CD4-positive, CD25-positive, alpha-beta regulatory T cell (primary cell): ENCODE measurements at places on chromosomes 3 and 15.

GRCh38 chr3:125316246-125316645, 58.9 kb downstream of the ZNF148 start:
- no peak for DNase-seq

GRCh38 chr3:52433328-52433995, 11.4 kb downstream of the SEMA3G start:
- peak; percentile 72 for DNase-seq

GRCh38 chr15:50128266-50128665, 9.2 kb upstream of the ATP8B4 start:
- DNase-seq: no peak

GRCh38 chr3:194128202-194128918, 7.6 kb upstream of the HES1 start:
- DNase-seq: no peak

- no peak for DNase-seq
Measured at GRCh38 chr3:107796791-107797190, 274.0 kb downstream of the BBX start.

DNA sequence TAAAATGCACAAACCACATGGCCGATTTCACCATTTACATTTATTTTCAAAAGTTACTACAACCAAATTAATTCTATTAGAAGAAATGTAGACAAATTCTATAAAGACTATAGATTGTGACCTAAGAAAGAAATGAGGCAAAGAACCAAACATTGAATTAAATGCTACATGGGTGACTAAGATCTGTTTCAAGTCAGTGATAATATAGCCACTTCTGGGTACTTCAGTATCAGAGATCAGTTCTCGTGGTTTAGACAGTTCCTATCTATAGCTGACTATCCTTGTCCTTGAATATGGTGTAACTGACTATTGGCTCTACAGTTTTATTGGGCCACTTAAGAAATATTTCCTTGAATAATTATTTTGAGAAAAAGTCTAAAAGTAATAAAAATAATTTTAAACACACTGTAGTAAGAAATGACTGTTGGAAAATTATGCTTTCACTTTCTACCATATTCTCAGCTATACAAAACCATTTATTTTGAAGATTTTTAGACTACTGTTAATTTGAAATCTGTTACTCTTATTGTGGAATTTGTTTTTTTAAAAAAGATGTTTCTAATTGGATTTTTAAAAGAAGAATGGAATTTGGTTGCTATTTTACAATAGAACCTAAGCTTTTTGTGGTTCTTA, 14.1 kb downstream of the KCNMB3 start:
- no peak for DNase-seq

- DNase-seq: no peak
Measured at GRCh38 chr15:76161153-76162035, 101.6 kb downstream of the TMEM266 start.
